Left forelimb (tissue), 1 donor: ENCODE measurements at places on chromosomes 2 and 18.

- DNase-seq = no peak
Measured at GRCh38 chr18:6602365-6602764, 127.2 kb upstream of the ARHGAP28 start.

DNA sequence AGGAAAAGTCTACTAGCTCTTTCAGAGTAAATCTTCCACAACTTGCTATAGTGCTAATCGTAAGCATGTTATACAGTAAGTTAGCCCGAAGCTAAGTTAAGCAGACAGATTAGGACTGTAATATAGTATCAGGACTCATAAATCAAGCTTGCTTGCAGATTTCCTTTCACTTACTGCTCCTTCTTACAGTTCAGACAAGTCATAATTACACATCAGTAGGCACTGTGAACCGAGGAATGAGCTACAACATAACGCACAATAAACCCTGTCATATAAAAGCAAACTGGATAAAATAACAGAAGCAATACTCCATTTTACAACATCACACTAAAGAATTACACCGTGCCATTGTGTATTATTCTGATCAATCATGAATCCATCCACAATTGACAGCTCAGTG is 832.6 kb upstream of the ZEB2 start:
- no peak for DNase-seq

- DNase-seq = no peak
Measured at GRCh38 chr2:104501929-104502328, 352.0 kb upstream of the POU3F3 start.

- peak; percentile 3 for DNase-seq
Measured at GRCh38 chr2:71891719-71892422, 255.8 kb downstream of the CYP26B1 start.

DNA sequence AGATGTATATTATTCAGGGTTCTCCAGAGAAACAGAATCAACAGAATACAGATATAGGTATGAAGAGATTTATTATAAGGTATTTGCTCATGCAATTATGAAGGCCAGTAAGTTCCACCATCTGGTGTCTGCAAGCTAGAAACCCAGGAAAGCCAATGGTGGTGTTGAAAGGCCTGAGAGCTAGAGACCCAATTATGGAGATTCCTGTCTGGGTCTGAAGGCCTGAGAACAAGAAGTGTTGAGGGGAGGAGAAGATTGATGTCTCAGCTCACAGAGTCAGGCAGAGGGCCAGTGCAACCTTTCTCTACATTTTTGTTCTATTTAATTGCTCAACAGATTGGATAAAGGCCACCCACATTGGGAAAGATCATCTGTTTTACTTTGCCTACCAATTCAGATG is 524.2 kb upstream of the CRIM1 start:
- DNase-seq = no peak

- DNase-seq = no peak
Measured at GRCh38 chr2:204948822-204949221, 403.5 kb downstream of the PARD3B start.

GRCh38 chr18:79867666-79868065 is 69.9 kb downstream of the KCNG2 start:
- DNase-seq = peak; percentile 31

DNA sequence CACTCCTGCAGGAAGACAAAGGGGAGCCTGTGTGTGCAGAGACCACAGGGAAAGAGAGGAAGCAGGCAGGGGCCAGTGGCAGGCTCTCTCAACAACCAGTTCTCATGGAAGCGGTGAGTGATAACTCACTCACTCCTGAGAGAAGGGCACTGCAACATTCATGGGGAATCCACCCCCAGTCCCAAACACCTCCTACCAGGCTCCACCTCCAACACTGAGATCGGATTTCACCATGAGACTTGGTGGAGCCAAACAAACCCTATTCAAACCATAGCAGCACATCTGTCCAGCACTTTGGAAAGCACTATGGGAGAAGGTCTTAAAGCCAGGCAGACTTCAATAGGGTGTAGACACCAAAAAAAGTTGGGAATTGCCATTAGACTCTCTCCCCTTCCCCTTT is 345.7 kb upstream of the SPRED2 start:
- no peak for DNase-seq
